CD8-positive, alpha-beta memory T cell (primary cell): ENCODE measurements at places on chromosomes 13 and 19. TPM values are rescaled to one million over a fixed set of nuclear protein-coding genes. Genes with fewer than 3 reads are reported as not detected.

DNA sequence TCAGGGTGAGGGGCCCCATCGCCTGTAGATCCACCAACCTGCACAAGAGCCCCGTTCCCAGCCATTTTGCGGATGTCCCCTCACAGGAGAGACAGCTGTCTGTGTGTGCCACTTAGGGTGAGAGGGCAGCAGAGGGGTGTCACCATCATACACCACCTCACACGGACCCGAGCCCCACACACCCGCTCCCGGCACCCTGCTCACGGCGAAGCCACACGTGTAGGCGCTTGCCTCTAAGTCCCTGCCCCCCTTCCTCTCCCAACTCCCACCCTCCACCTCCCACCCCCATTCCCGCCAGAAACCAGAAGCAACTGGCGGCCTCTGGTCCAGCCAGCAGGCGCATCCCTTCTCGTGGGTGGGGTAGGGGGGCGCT is 4.0 kb upstream of the DPF1 start:
- DNase-seq, result no peak
- H3K4me3 ChIP-seq, result no peak overlapping the region
- H3K4me1 ChIP-seq, result peaks cover 11% of the 10 kb centered on the region
- H3K36me3 ChIP-seq, result no peaks in the 10 kb centered on the region

GRCh38 chr13:59673286-59673685 is 490.4 kb downstream of the DIAPH3 start:
- H3K27ac ChIP-seq, result no peak overlapping the region
- H3K36me3 ChIP-seq, result no peaks in the 10 kb centered on the region
- no peaks in the 10 kb centered on the region for H3K4me1 ChIP-seq
- DNase-seq, result no peak
- no peak overlapping the region for H3K4me3 ChIP-seq
- no peaks in the 10 kb centered on the region for H3K27me3 ChIP-seq

GRCh38 chr19:35306473-35307246 is 14.7 kb downstream of the MAG start:
- no peak overlapping the region for H3K4me3 ChIP-seq
- no peaks in the 10 kb centered on the region for H3K27me3 ChIP-seq
- DNase-seq, result no peak
- no peak overlapping the region for H3K27ac ChIP-seq

- no peak overlapping the region for H3K27ac ChIP-seq
- H3K4me1 ChIP-seq, result no peaks in the 10 kb centered on the region
- DNase-seq, result no peak
These were observed 104.4 kb upstream of the LSM14A start for GRCh38 chr19:34067861-34068271.

Gene PRX
- 1.4 TPM for total RNA-seq
